ENCODE measurements at places on chromosomes 3 and 15. TPM values are rescaled to one million over a fixed set of nuclear protein-coding genes. Genes with fewer than 3 reads are reported as not detected.

GRCh38 chr3:186165331-186165730 is 56.4 kb upstream of the ETV5 start:
- DNase-seq, result no peak

DNA sequence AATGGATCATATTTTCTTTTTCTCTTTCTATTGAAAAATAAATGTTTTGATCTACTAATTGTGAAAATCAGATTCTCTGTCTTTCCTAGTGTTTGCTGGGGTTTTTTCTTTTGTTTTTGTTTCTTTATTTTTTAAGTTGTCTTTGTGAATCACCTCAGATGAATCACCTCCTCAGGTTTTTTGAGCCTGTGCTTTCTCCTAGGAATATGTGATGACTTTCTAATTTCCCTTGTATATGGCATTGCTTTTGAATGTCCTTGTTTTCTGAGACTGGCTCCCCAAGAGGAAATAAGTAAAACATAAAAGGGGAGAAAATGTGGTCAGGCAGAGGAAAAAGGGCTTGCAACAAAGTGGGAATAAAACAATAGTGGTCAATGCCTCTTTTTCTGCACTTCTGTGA is 750.0 kb downstream of the ZPLD1 start:
- no peak for DNase-seq

GRCh38 chr3:46344476-46344875 is 9.4 kb upstream of the CCR2 start:
- no peak for DNase-seq

The SIDT1 gene
- 11.5 TPM for total RNA-seq

DNA sequence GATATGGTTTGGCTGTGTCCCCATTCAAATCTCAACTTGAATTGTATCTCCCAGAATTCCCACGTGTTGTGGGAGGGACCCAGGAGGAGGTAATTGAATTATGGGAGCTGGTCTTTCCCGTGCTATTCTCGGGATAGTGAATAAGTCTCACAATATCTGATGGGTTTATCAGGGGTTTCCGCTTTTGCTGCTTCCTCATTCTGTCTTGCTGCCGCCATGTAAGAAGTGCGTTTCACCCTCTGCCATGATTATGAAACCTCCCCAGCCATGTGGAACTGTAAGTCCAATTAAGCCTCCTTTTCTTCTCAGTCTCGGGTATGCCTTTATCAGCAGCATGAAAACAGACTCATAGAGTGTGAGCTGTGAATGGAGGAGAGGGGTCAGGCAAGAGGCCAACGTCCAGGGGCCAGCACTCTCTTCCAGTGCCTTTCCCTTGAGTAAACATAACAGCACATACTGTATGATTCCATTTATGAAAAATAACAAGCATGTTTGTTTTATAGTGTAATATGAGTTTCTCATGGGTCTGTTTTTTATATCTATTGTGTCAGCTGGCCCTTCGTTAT is 16.3 kb upstream of the LCTL start:
- DNase-seq, result no peak

The GADL1 gene
- not detected for total RNA-seq

- no peak for DNase-seq
Measured at GRCh38 chr15:95377258-95377852, 953.1 kb upstream of the NR2F2 start.

The CDHR4 gene
- not detected for total RNA-seq

The STRIT1 gene
- not detected for total RNA-seq

GRCh38 chr3:122921791-122922651 is 105.5 kb downstream of the SEMA5B start:
- peak; percentile 77 for DNase-seq

- DNase-seq, result no peak
Measured at GRCh38 chr3:23981136-23981535, 36.0 kb downstream of the NR1D2 start.

DNA sequence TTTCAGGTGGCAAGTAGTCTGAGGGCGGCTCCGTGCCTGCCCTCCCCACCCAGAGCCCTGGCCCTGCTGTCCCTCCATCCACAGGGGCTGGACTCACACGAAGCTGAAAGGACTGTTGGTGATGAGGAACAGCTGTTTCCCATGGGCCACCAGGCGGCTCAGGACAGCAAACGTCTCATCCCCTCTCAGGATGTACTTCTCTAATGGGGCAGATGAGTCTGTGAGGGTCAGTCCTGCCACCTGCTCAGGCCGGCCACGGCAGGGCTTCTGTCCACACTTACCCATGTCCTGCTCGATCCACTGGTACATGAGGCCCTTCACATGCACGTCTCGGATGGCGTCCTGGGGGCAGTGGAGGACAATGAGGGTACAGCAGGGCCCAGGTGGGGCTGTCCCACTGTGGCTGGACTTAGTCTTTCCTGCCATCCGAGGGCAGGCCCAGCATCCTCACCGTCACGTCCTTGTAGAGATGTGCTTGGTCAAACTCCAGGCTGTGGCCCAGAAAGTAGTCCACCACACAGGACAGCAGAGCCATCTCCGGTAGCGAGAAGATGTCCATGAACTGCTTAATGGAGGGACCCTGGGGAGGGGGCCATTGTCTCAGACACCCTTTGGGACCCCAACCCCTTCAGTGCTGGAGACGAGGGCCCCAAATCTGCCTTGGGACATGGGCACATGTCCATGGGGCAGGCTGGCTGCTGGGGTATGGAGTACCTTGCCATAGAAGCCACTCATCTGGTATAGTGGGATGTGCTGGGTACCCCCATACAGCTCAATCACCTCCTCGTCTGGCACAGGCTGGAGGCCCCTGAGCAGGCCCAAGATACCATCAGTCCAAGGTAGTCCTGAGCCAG is 5.7 kb downstream of the NT5DC2 start:
- no peak for DNase-seq

- DNase-seq, result no peak
Measured at GRCh38 chr15:83293201-83293600, 8.7 kb upstream of the BNC1 start.

- no peak for DNase-seq
Measured at GRCh38 chr3:134094491-134094890, 64.8 kb upstream of the SLCO2A1 start.

GRCh38 chr15:38658431-38658830 is 93.8 kb upstream of the RASGRP1 start:
- no peak for DNase-seq

GRCh38 chr3:139909811-139910210 is 25.2 kb upstream of the CLSTN2 start:
- DNase-seq, result no peak

GRCh38 chr3:195613468-195614069 is 29.8 kb upstream of the APOD start:
- no peak for DNase-seq

GRCh38 chr3:72044231-72044855 is 259.4 kb upstream of the PROK2 start:
- DNase-seq, result no peak

The TM4SF1 gene
- total RNA-seq, result 0.26 TPM

- DNase-seq, result no peak
Measured at GRCh38 chr3:64199932-64200331, 25.3 kb downstream of the PRICKLE2 start.

DNA sequence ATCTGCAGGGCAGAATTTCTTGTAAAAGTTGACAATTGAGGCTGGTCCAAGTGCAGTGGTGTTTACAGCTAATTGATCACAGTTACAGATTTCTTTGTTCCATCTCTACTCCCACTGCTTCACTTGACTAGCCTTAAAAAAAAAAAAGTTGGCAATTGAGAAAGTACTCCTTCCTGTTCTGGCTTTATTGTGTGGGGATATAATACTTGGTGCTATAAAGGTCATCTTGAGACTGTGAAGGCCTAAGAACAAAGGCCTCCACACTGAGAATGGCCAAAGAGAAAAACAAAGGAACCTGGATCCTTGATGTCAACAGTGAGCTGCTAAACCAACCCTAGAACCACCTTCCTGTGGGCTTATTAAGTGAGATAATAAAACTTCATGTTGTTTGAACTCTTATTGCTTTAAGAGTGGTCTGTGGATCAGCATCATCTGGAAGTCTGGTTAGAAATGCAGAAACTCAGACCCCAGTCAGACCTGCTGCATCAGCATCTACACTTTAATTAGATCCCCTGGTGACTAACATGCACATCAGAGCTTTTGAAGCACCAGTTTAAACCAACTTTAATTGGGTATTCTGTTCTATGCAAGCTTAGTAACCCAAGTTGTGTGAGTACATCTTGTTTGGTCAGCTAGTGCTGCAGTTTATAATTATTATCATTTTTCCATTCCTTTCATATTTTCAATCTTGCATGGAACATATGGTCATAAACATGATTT is 55.2 kb downstream of the TMOD3 start:
- no peak for DNase-seq

The ASB14 gene
- not detected for total RNA-seq

DNA sequence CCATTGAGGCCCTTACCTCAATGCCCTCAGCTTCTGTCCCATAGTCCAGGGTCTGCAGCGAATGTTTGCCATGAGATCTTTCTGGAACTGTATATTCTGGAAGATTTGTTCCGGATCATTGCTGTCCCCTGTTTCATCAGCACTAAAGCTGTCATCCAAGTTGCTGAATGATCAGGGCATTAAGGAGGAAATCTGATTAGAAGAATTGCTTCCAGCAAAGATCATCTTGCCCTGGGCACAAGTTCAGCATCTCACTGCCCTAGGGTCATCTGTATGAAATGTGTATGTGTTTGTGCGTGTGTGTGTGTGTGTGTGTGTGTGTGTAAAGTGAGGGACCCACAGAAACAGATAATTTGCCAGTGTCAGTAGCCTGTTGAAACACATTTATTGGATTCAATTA is 1.4 kb downstream of the TMC3 start:
- peak; percentile 25 for DNase-seq

Data from activated CD4-positive, alpha-beta T cell treated with anti-CD3 and anti-CD28 coated beads, Interleukin-2, amount 10 ng/mL, durations not matched to agents 24 days and 14 days (primary cell).